ENCODE measurements at places on chromosomes 2 and 18. TPM values are rescaled to one million over a fixed set of nuclear protein-coding genes. Genes with fewer than 3 reads are reported as not detected.

DNA sequence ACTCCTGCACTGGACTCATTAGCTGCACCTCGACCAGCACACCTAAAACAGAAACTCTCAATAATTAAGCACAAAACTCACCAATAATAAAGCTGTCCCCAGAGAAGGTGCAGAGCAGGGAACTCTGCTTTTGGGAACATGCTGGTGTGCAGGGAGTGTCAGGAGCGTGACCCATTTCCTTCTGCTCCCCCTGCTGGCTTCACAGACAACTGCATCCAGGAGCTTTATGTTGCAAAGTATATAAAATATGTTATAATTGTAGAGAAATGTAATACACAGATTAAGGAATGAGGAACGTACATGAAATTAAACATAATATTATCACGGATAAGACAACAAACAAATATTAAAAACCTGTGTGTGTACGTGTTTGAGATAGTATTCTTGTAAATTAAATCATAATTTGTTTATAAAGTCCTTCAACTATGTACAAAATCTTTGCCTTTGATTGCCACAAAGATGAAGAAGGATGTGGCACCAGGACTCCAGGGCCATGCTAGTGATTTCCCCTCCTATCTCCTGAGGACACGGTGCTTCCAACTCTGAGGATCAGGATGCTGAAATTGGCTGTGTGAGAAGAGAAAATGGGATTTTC lies 68.6 kb upstream of the MAL start:
- DNase-seq = no peak
- no peak overlapping the region for H3K27ac ChIP-seq
- H3K36me3 ChIP-seq = no peaks in the 10 kb centered on the region
- H3K27me3 ChIP-seq = no peaks in the 10 kb centered on the region

- H3K27ac ChIP-seq = peak overlapping the region; percentile 1
- H3K4me1 ChIP-seq = peaks cover 61% of the 10 kb centered on the region
- no peaks in the 10 kb centered on the region for H3K27me3 ChIP-seq
- no peak for DNase-seq
Measured at GRCh38 chr2:152384992-152385391, 50.0 kb downstream of the FMNL2 start.

- no peak overlapping the region for H3K27ac ChIP-seq
- H3K27me3 ChIP-seq = no peaks in the 10 kb centered on the region
- H3K36me3 ChIP-seq = no peaks in the 10 kb centered on the region
- no peak overlapping the region for H3K4me3 ChIP-seq
- DNase-seq = no peak
Measured at GRCh38 chr2:38634684-38635083, 31.2 kb upstream of the GALM start.

- H3K36me3 ChIP-seq = peaks cover 8% of the 10 kb centered on the region
- H3K4me3 ChIP-seq = no peak overlapping the region
- H3K27ac ChIP-seq = no peak overlapping the region
- DNase-seq = peak; percentile 59
- no peaks in the 10 kb centered on the region for H3K27me3 ChIP-seq
- H3K4me1 ChIP-seq = no peaks in the 10 kb centered on the region
Measured at GRCh38 chr2:64595397-64596176, 58.1 kb downstream of the SERTAD2 start.

DNA sequence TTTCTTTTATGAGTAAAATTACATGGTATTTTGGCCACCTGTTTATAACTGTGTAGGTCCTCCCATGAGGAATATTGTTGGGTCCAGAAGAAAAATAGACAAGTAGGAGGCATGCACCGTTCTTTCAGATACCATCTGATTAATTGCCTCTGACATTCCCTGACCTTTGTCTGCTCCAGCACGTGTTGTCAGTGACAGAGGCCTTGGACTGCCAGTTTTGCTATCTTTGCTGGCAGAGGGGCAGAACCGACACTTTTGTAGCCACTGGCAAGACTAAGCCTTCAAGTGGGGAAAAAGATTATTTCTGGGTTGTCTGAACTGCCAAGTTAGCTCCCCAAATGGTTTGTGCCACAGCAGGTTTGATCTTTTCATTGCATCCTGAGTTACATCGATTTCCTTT lies 276.9 kb downstream of the CAMKMT start:
- H3K4me3 ChIP-seq = no peak overlapping the region
- no peaks in the 10 kb centered on the region for H3K36me3 ChIP-seq
- no peak overlapping the region for H3K27ac ChIP-seq
- DNase-seq = peak; percentile 12

The TMEM200C gene
- 1.4 TPM for total RNA-seq

All from neural progenitor cell (in vitro differentiated cells).